HT1080 (cell line): ENCODE measurements at places on chromosomes 4 and X. TPM values are rescaled to one million over a fixed set of nuclear protein-coding genes. Genes with fewer than 3 reads are reported as not detected.

- peak; percentile 69 for DNase-seq
These were observed 153.3 kb downstream of the PRDM5 start for GRCh38 chr4:120769227-120769626.

- no peak for DNase-seq
These were observed 460.4 kb upstream of the BOD1L1 start for GRCh38 chr4:14087921-14088320.

DNA sequence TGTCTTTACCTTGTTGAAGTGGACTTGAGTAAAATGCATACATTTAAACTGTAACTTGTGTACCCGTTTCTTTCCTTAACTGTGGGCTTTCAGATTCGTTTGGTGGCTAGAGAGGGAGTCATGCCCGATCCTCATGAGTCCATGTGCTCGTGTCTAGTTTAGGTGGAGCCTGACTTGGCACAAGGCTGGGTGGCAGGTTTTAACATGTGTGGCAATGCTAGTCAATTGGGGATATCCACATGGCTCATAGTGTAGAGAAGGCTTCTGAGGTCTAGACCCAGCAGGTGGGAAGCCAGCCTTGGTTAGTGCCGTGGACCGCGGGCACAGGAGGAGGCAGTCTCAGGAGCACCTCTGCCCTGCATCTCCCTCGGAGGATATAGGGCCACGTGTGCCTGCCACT lies 48.5 kb upstream of the CLCN4 start:
- no peak for DNase-seq

Gene TMEM128
- total RNA-seq = 11.6 and 18.2 TPM in 2 replicates

DNA sequence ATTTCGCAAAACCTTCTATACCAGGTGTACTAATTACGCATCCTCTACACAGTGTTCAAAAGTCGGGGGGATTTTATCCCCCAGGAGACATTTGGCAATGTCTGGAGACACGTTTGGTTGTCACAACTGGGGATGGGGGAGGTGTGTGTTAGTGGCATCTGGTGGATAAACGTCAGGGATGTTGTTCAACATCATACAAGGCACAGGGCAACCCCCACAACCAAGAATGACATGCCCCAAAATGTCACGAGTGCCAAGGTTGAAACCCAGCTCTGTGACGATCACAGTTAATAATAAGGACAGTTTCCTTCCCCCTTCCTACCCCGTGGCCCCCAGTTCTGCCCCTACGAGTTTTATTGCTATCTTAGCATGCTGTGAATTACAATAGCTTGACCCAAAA lies 15.9 kb upstream of the SEL1L3 start:
- DNase-seq = no peak

GRCh38 chrX:9379697-9380551 lies 84.9 kb upstream of the TBL1X start:
- peak; percentile 83 for DNase-seq

GRCh38 chrX:46913667-46914066 lies 1.4 kb downstream of the JADE3 start:
- no peak for DNase-seq

Gene XKRX
- total RNA-seq = 0.13 TPM in 2 replicates

DNA sequence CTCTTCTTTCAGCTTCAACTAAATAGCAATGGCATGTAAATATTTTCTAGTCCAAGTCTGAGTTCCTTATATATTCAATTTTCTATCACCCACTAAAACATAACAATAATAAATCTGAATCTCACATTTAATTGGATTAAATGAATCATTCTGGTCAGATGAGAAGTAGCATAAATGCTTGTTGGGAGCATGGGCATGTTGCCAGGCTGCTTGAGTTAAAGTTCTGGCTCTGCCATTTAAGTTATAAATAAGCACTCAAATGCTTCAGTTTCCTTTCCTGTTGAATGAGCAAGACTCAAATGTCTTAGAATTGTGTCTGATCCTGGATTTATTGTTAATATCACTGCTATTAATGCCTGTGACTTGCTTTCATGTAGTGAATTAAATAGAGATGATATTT lies 496.3 kb downstream of the STPG2 start:
- peak; percentile 7 for DNase-seq

Gene IL2RG
- total RNA-seq = not detected in 2 replicates

DNA sequence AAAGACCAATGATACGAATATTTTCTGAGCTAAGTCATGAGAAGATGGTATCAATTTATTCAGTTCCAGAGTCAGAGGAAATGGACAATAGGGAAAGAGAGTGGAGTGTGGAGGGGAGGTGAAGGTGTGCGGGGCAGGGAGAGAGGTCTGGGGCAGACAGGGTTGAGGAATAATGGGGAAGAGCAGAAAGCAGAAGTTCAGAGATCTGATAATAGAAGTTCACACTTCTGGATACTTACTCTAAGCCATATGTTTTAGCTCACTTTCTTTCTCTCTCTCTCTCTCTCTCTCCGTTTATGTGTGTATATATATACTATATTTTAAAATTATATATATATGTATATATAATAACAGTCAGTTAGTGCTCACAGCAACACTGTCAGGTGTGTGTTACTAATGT lies 40.4 kb downstream of the FOXR2 start:
- DNase-seq = no peak

Gene NAT8L
- total RNA-seq = 2.7 and 5.6 TPM in 2 replicates

DNA sequence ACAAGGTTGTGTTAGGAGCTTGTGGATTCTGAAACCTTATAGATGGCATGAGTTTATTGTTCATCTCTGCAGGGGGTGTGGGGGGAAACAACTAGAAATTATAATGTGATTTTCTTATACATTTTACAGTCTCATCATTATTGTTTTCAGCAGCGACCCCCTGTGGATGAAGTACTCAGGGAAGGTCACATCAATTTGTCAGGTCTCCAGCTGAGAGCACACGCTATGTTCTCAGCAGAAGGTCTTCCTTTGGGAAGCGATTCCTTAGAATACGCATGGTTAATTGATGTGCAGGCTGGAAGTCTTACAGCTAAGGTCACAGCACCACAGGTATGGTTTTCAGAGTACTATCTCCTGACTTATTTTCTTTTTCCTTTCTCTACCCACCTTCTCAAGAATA lies 72.2 kb downstream of the BLTP1 start:
- peak; percentile 22 for DNase-seq

GRCh38 chr4:3316146-3316545 lies 23.3 kb downstream of the RGS12 start:
- DNase-seq = no peak

Gene ERCC6L
- total RNA-seq = 10.1 and 10.5 TPM in 2 replicates

- DNase-seq = no peak
These were observed 40.7 kb downstream of the KLHL2 start for GRCh38 chr4:165248102-165248501.

DNA sequence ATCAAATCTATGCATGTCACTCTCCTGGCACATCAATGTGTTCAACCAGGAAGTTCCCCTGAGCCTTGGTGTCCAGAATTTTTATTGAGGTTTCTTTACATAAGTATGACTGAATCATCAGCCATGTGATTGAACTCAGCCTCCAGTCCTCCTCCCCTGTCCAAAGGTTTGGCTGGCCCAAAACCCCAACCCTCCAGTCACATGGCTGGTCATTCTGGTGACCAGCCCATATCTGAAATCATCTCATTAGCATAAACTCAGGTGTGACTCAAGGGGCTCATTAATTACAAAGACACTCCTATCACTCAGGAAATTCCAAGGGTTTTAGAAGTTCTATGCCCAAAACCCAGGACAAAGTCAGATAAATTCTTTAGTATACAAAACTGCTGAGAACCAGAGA lies 20.6 kb upstream of the SUPT20HL2 start:
- peak; percentile 5 for DNase-seq

- DNase-seq = no peak
These were observed 602.0 kb downstream of the GLUD2 start for GRCh38 chrX:121649417-121649816.

Gene TSPAN6
- 16.3 and 17.5 TPM in 2 replicates for total RNA-seq

GRCh38 chr4:113293043-113293560 lies 243.6 kb downstream of the ANK2 start:
- DNase-seq = no peak
